ENCODE measurements at places on chromosomes 4 and X.

DNA sequence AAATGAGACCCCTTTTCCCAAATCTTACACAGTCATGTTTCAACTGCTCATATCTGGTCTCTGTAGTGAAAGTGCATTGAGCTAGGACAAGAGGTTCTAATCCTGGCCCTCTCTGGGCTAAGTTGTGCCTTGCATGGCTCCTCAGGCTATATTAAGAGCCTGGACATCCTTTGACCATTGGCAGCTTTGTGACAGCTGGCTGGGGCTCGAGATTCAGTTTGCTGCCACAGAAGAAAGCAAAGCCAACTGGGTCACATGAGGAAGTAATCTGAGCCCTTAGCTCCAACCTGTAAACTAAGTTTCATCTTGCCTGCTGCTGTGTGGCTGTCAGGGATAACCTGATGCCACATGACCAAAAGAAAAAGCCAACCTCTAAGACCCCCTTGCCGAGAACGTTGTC is 51.8 kb upstream of the JADE1 start:
- DNase-seq, result peak; percentile 11

DNA sequence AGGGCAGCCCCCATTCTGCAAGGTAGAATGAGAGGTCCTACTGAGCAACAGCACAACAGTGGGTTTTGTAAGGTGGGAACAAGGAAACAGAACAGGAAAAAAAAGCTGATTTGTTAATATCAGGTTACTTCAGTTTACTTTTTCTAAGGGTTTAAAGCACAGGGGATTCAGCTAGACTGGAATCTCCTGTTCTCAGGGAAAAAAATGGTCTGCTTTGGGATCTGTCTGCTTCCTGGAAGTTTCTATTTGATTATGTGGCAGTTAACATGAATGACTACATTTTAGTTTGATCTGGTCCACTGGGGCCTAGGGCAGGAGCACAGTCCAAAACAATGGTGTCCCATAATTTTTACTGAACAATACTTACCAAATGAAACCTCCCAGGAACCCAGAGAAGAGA is 104.6 kb downstream of the FBXW7 start:
- DNase-seq, result no peak

DNA sequence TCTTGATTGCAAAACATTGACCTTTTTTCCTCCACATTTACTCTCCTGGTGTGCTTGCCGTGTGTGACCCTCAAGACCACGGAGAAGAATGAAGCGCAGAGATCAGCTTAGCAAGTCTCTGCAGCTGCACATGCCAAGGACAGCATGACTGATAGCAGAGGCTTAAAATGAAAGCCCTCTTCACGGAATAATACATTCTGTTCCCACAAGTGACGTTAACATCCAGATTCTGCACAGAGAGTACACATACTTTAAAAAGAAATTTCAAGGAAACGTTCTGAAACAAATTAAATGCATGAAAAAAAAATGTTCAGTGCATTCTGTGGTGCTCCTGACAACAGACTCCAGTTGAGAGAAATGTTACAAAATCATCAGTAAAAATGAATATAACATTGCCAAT is 60.9 kb downstream of the SLC7A11 start:
- DNase-seq, result no peak

GRCh38 chr4:20299515-20299914 is 47.8 kb downstream of the SLIT2 start:
- DNase-seq, result peak; percentile 25

DNA sequence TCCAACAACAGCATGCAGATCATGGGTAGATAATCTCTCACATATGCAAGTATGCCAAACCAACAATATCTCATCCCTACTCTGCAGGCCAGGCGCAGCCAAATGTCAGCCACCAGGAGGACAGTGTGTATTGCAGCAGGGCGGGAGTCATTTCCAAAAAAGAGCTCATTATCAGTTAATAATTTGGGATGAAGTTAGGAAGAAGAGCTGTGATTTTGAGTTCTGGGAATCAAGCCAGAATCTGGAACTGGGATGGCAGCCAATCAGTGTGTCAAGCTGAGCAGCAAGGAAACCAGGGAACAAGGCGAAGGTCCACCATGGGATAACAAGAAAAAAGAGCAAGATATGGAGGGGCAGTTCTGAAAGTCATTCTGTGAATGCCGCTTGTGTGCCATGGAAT is 88.2 kb upstream of the CAMK2D start:
- peak; percentile 16 for DNase-seq

DNA sequence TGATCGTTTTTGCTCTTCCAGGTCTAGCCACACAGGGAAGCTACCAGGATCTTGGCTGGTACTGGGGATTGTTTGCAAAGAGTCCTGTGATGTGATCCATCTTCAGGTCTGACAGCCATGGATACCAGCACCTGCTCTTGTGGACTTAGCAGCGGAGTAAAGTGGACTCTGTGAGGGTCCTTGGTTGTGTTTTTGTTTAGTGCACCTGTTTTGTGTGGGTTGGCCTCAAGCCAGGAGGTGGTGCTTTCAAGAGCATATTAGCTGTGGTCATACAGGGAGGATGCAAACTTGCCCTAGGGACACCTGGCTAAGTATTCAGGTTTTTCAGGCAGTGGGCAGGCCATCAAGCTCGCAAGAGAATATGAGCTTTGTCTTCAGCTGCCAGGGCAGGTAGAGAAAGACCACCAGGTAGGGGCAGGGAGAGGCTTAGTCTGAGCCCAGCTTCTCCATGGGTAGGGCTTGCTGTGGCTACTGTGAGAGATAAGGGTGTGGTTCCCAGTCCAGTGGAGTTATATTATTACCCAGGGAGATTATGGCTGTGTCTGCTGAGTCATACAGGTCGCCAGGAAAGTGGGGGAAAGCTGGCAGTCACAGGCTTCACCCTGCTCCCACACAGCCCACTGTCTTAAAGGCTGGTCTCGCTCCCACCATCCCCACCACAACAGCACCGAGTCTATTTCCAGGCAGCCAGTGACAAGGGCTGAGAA is 293.7 kb downstream of the PCDH18 start:
- DNase-seq, result no peak

- DNase-seq, result peak; percentile 27
Observed at GRCh38 chrX:37825215-37825842, 22.0 kb downstream of the DYNLT3 start.

DNA sequence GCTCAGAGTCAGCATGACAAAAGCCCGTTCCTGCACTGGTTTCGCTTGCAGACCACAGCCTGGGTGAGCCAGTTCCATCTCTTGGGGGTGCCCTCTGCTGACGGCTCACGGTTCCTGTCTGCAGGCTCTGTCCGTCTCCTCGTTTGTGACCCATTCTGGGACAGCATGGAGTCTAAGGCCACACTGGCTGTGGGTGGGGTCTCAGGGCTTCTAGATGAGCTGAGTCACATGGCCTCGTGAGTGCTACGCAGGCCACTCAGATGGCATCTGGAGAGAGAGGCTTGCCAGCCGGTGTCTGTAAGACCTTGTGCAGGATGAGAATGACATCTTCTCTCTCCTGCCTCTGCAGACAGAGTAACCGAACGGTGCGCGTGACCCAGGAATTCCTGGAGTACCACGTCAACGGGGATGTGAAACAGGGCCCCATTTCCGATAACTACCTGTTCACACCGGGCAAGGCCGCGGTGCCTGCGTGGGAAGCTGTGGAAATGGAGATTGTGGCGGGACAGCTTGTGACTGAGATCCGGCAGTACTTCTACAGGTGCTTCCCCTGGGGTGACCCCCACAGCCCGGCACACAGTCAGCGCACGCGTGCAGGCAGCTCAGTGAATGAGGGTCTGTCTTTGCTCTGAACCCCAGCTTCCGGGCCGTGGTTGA is 31.6 kb upstream of the MRFAP1 start:
- DNase-seq, result no peak

DNA sequence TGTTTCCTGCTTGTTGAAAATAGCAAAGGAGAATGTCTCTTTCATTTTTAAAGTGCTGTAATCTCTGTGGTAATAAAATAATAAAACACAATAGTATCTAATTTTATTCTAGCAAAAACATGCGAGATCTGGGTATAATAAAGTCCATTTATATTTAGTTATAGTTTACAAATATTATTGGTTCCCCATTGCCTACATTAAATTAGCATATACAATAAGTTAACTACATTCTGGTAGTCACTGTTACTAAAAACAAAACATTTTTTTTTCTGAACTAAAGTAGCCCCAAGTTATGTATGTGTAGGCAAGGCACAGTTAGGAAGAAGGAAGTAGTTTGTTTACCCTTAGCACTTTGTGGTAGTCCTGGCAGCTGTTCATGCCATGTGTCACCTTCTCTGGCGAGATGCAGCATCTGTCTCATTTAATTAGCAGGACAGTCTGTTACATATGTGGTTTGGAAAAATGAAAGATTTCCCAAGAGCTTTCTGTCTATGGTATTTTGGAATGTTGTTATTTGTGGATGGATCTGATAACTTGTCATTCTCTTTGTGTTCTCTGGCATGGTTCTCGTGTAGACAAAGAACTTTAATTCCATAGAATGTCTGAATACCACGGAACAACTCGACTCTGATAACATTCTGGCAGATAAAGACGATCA is 231.3 kb upstream of the PITX2 start:
- DNase-seq, result peak; percentile 70

- no peak for DNase-seq
Observed at GRCh38 chrX:574251-574650, 56.3 kb upstream of the SHOX start.

DNA sequence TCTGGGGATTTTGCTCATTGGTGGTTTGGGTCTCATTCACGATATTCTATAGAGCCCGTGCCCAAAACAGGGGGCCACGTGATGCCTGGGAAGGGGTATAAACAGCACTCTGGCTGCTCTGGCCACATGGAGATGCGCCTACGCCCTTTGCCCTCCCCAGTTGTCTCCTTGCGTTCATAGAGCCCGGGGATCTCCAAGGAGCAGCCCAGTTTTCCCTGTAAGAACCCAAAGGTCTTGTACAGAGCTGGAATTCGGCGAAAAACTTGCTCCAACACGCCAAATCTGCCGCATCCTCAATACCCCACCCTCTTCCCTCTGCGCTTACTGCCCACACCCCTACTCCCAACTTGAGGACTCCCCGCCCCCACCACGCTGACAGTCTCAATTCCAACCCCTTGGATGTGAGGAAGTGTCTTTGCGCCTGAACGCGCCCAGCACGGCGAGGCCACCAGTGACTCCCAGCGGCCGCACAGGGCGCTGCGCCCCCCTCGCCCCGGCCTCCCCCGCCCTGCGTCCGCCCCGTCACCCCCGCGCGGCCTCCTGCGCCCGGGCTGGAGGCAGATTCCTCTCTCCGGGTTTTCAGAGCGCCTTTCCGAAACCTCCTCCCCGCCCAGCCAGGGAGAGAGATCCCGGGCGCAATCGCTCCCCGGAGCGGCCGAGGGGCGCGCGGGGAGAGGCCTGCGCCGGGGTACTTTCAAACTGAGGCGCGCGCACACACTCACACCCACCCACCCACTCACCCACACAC is at the start of gene NHS:
Gene NHS, plus strand, starts transcription at position 582 of the 748 bp plus-strand sequence. CDS start 558 bp downstream, outside the sequence.
- peak; percentile 89 for DNase-seq

Measured in AG20443 (cell line).